ENCODE measurements at places on chromosomes 1 and 21. TPM values are rescaled to one million over a fixed set of nuclear protein-coding genes. Genes with fewer than 3 reads are reported as not detected.

The APOBEC4 gene
- polyA plus RNA-seq = 0.13 TPM

The SLC30A2 gene
- 0.45 TPM for polyA plus RNA-seq

The SLC19A1 gene
- polyA plus RNA-seq = 15.3 TPM

The MCM3AP gene
- 38.3 TPM for polyA plus RNA-seq

The FTCD gene
- polyA plus RNA-seq = 0.31 TPM

The SAMD13 gene
- 2.2 TPM for polyA plus RNA-seq

The CCDC181 gene
- polyA plus RNA-seq = 0.49 TPM

The CHRM3 gene
- 0.45 TPM for polyA plus RNA-seq

The SLAMF7 gene
- 1.8 TPM for polyA plus RNA-seq

The PCBP3 gene
- polyA plus RNA-seq = not detected

The LYPD8 gene
- polyA plus RNA-seq = not detected

The CACHD1 gene
- polyA plus RNA-seq = 3.0 TPM

The RPRD2 gene
- polyA plus RNA-seq = 6.0 TPM

The DDI2 gene
- polyA plus RNA-seq = 4.3 TPM

The PRMT6 gene
- polyA plus RNA-seq = 23.8 TPM

The CYP4Z1 gene
- polyA plus RNA-seq = not detected

The HSD3B1 gene
- polyA plus RNA-seq = not detected

The EFNA3 gene
- polyA plus RNA-seq = 2.0 TPM

The OR2T33 gene
- polyA plus RNA-seq = not detected

The SPRR3 gene
- 3.0 TPM for polyA plus RNA-seq

The SPRR1A gene
- not detected for polyA plus RNA-seq

The JTB gene
- polyA plus RNA-seq = 244 TPM

The ZNF683 gene
- polyA plus RNA-seq = not detected

The LIN28A gene
- polyA plus RNA-seq = not detected

The HFM1 gene
- not detected for polyA plus RNA-seq

The S100A8 gene
- polyA plus RNA-seq = 51.4 TPM

The ARHGEF16 gene
- 31.0 TPM for polyA plus RNA-seq

The ANGPTL1 gene
- 1.3 TPM for polyA plus RNA-seq

The EFNA1 gene
- polyA plus RNA-seq = 154 TPM

The MSH4 gene
- polyA plus RNA-seq = not detected

The TIE1 gene
- 0.81 TPM for polyA plus RNA-seq

The NCF2 gene
- polyA plus RNA-seq = 3.3 TPM

The OR2L2 gene
- not detected for polyA plus RNA-seq

The JMJD4 gene
- polyA plus RNA-seq = 14.7 TPM

The MARK1 gene
- polyA plus RNA-seq = 2.1 TPM

The CAMK2N1 gene
- 120 TPM for polyA plus RNA-seq

The RIPK4 gene
- 28.4 TPM for polyA plus RNA-seq

The MYBPH gene
- polyA plus RNA-seq = not detected
